ENCODE measurements at places on chromosomes 6 and 20.

DNA sequence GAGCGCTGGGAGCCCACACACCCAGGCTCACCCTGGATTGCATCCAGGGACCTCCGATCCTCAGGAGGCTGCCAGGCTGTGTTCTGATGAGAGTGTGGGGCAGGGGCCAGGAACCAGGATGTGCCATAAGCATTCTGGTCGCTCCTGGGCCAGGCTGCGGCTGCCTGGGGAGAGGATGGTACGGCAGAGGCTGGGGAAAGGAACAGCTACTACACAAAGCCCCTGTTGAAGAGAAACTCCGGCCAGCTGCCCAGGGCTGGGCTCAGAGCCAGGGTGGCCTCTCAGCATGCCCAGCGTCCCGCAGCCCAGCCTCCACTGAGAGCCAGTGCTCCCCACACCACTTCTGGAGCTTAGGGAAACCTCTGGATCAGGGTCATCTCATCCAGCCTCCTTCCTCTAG, 21.7 kb upstream of the OCSTAMP start:
- DNase-seq = no peak

- DNase-seq = no peak
Measured at GRCh38 chr20:62460678-62461077, 15.1 kb downstream of the GATA5 start.

- no peak for DNase-seq
Measured at GRCh38 chr6:15522427-15522826, 140.4 kb downstream of the DTNBP1 start.

GRCh38 chr6:169893624-169894023, 142.2 kb downstream of the ERMARD start:
- DNase-seq = no peak

DNA sequence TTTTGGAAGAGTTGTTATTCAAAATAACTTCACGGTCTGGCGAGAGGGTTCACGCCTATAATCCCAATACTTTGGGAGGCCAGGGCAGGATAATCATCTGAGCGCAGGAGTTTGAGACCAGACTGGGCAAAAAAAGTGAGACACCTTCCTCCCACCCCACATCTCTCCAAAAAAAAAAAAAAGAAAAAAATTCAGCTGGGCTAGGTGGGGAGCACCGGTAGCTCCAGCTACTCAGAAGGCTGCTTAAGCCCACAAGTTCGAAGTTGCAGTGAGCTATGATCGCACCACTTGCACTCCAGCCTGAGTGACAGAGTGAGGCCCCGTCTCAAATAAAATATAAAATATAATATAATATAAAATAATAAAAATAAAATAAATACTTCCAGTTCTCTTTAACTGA, 10.4 kb downstream of the OR2B2 start:
- no peak for DNase-seq

- peak; percentile 66 for DNase-seq
Measured at GRCh38 chr6:128725271-128726233, 157.4 kb upstream of the LAMA2 start.

DNA sequence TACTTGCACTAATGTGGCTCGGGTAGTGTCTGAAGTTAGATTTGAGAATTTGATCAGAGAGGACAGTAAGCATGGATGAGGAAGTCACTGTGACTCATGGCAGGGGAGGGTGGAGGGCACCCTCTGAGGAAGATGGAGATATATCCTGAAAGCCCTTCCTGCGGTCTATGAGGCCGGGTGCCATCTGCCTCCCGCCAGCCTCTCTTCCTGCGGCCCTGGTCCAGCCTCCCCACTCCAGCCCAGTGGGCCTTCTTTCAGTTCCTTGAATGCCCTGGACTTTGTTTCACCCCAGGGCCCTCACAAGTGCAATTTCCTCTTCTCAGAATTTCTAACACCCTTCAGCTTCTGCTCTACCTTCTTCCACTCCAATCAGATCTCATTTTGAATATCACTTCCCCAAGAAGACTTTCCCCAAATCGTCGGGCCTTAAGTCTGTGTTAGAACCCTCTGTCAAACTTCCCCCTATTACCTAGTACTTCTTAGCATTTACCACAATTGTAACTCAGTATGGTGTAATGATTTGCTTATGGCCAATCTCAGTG, 20.2 kb upstream of the TNFAIP3 start:
- no peak for DNase-seq

DNA sequence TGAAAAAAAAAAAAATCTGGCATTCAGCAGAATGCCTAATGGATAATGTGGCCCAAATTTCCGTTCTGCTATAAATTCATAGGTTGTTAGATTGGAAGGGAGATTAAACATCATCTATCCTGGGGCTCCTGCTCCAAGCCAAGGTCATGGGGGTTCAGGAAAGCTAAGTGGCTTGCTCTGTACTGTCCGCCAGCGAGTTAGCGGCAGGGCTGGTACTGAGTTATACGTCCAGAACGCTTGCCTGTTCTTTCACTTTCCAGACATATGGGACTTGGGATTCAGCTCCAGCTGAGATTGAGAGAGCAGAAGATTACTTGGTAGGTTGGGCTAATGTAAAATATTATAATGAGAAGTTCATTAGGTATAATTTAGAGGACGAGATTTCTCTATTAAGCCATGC, 858 bp downstream of the RWDD1 start:
- peak; percentile 61 for DNase-seq

GRCh38 chr6:68059261-68059660, 575.8 kb upstream of the ADGRB3 start:
- DNase-seq = no peak

Measured in ELR (cell line).